ENCODE measurements at places on chromosomes 16 and 17.

GRCh38 chr16:87560428-87561199 is 41.7 kb upstream of the JPH3 start:
- peak; percentile 32 for DNase-seq
- peaks cover 8% of the 10 kb centered on the region for H3K4me1 ChIP-seq
- no peak overlapping the region for H3K4me3 ChIP-seq
- no peak overlapping the region for H3K27ac ChIP-seq
- H3K36me3 ChIP-seq = no peaks in the 10 kb centered on the region

GRCh38 chr17:28151001-28151400 is 108.5 kb downstream of the NLK start:
- no peaks in the 10 kb centered on the region for H3K27me3 ChIP-seq
- DNase-seq = no peak
- no peak overlapping the region for H3K27ac ChIP-seq
- no peaks in the 10 kb centered on the region for H3K36me3 ChIP-seq

DNA sequence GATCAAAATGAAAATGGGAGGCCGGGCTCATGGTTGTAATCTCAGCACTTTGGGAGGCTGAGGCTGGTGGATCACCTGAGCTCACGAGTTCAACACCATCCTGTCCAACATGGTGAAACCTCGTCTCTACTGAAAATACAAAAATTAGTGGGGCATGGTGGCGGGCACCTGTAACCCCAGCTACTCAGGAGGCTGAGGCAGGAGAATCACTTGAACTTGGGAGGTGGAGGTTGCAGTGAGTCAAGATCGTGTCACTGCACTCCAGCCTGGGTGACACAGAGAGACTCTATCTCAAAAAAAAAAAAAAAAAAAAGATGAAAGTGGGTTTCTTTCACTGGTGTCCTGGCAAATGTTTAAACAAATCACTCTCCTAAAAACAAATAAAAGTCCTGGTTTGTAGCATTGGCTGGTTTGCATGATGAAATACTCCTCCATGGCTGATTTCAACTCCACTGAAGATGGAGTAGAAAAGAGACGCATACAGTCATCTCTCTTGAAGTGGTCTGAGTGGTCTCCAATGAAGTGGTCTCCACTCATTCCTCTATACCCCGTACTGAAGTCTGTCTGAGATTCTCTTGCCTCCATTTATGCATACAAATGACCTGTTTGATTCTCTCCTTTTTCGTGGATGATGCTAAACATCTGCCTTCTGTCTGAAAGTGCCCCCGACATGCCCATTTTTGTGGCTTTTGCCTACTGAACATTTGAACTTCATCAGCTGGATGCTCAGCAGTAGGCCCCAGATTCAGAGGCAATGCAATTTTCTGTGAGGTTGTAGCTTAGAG is 153.0 kb upstream of the FAM20A start:
- no peaks in the 10 kb centered on the region for H3K36me3 ChIP-seq
- peaks cover under 1% of the 10 kb centered on the region for H3K4me1 ChIP-seq
- H3K27ac ChIP-seq = no peak overlapping the region

- no peak for DNase-seq
- H3K4me3 ChIP-seq = no peak overlapping the region
- no peaks in the 10 kb centered on the region for H3K27me3 ChIP-seq
- H3K36me3 ChIP-seq = peaks cover 98% of the 10 kb centered on the region
- no peak overlapping the region for H3K27ac ChIP-seq
- no peaks in the 10 kb centered on the region for H3K4me1 ChIP-seq
These were observed 15.6 kb downstream of the HIGD1B start for GRCh38 chr17:44863061-44863918.

DNA sequence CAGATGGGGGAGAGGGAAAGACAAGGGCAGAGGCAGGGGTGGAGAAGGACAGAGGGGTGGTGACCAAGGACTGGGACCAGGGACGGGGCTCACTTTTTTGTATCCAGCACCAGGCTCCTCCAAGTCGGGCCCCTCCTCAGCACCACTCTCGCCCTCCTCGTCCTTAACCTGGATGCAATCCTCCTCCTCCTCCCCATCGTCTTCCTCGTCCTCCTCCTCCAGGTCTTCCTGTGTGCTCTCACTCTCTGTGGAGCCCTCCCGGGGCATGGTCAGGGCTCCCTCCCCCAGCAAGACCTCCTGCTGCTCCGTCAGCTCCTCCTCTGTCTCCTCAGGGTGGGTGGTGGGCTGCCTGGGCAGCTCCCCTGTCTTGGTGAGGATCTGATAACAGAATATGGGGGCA is 16.8 kb downstream of the G6PC3 start:
- H3K4me3 ChIP-seq = no peak overlapping the region
- peak overlapping the region; percentile 21 for H3K27ac ChIP-seq
- no peaks in the 10 kb centered on the region for H3K4me1 ChIP-seq
- no peak for DNase-seq

All from upper lobe of left lung (tissue), 6 donors.